Stimulated activated CD8-positive, alpha-beta memory T cell treated with anti-CD3 and anti-CD28 coated beads, Interleukin-7, amount 100 ng/mL, for 1 hour (primary cell): ENCODE measurements at places on chromosomes 3 and 15.

DNA sequence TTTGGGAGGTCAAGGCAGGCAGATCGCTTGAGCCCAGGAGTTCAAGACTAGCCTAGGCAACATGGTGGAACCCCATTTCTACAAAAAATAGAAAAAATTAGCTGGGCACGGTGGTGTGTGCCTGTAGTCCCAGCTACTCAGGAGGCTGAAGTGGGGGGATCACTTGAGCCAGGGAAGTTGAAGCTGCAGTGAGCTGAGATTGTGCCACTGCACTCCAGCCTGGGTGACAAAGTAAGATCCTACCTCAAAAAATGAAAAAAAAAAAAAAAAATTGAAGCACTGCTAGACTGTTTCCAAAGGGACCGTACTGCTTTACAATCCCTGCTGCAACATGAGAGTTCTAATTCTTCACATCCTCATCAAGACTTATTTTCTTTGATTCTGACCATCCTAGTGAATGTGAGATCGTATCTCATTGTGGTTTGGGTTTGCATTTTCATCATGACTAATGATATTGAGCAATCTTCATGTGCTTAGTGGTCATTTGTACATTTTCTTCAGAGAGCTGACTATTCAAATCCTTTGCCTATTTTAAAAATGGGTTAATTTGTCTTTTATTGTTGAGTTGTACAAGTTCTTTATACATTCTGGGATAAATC lies 10.8 kb downstream of the CMTM8 start:
- no peak for DNase-seq

- DNase-seq = no peak
Observed at GRCh38 chr15:97059281-97059680, 728.8 kb downstream of the NR2F2 start.

DNA sequence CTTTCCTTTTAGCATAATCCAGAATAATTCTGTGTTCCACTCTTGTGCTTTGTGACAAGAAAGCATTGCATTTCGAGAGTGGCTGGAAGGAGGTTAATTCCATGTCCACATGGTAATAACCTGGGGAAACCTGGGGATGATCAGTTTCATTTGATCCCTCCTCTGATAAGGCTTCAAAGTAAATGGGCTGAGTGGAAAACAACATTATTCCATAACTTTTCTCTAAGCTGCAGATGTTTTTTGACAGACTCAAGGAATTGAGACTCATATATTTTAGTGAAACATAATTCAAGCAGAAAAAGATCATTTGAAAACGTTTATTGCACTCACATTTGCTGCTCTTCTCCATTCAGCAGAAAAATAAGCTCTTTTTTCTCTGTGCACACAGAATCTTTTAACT lies 44.6 kb downstream of the ROBO2 start:
- no peak for DNase-seq

DNA sequence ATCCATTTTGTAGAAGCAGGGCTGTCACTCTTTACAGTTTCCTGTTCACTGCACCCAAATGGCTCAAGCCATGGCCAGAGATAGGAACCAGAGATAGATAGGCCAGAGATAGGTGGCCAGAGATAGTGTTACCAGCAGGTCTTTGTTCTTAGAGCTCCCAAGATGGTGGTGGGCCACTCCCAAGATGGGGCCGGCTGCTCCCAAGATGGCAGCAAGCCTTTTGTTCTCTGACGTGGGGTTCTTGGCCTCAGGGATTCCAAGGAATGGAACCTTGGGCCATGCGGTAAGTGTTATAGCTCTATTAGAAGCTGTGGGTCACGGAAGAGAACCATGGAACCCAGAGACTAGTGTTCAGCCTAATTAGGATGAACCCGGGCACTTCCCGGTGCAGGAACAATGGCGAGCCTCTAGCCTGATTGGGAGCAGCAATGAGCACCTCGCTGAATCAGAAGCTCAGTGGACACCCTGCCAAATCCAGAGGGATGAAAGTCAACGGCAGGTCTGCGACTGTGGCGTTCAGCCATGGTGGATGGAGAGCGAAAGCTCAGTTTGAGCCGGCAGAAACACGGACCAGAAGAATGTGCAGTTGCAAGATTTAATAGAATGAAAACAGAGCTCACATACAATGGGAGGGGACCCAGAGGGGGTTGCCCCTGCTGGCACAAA lies 45.0 kb upstream of the CD96 start:
- no peak for DNase-seq

DNA sequence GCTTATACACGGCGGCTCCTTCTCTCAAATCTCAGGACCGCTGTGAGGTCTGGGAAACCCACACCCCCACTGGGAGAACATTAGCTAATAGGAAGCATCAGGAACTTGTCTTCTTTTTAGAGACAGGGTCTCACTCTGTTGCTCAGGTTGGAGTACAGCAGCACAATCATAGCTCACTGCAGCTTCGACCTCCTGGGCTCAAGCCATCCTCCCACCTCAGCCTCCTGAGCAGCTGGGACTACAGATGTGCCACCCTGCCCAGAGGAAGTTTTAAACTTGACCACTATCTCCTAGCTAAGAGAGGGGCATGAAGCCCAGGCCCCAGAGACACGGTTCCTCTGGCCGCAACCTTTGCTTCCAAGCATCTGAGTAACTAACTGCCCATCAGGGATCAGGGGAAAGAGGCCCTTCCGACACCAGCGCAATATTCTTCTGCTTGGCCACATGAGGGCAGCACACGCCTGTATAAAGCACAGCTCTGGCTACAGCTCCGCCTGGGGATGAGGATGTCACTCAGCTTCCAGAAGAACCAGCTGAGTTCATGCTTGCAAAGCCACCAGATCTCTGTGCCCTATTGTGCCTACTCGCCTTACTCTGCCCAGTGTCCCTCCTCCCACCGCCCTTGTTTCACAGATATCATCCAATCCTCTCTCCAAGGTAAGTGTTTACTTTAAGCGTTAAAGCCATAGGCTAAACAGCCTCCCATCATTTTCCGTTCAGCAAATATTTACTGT lies 57.6 kb upstream of the SLC6A11 start:
- no peak for DNase-seq

DNA sequence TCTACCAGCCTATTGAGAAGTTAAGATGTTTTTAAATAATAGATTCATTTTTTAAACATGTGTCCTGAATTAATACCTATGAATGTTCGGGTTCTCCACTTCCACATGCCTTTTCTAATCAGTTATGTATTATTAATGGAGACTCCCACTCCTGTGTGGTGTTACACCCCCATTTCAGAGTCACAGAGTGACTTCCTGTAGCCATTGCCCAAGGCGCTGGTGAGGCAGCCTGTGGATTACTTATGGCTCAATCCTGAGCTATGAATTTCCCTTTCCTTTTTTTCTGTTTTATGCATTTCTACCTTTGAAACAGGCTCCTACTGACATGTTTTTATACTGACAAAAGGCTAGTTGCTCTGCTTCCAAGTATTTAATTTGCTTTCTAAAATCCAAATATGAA lies 162.3 kb downstream of the GABRG3 start:
- no peak for DNase-seq

- DNase-seq = no peak
Observed at GRCh38 chr15:90871716-90872485, 3.5 kb downstream of the FURIN start.

DNA sequence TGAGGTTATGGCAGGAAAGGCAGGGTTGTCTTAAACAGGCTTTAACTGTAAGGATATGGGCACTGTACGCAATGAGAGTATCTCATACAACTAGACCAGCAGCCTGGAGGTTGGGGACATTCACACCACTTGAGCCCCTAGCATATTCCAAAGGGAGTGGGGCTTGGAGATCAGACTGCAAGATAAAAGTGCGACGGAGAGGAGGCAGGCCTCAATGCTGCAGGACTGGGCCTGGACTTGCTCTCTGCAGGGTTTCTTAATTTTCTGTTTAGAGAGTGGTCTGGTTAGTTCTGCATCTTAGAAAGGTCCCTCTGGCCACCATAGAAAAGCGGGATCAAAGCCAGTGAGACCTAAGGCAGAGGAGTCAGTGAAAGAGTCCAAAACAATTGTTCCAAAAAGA lies 357.7 kb upstream of the NR2F2 start:
- no peak for DNase-seq

DNA sequence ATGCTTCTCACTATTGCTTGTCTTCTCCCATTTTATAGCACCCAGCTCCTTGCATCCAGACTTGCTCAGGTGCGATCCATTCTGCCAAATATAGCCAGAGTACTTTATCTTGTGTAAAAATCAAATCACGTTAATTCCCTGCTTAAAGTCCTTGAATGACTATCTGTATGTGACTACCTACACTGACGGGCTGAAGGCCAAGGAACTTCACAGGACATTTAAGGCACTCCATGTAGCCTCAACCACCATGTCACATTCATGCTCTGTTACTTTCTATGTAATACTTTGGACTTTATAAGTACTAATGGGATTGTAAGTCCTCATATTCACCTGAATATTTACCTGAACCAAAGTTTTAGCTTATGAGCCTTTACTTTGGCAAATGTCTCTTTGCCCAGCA lies 489.9 kb downstream of the MECOM start:
- no peak for DNase-seq

DNA sequence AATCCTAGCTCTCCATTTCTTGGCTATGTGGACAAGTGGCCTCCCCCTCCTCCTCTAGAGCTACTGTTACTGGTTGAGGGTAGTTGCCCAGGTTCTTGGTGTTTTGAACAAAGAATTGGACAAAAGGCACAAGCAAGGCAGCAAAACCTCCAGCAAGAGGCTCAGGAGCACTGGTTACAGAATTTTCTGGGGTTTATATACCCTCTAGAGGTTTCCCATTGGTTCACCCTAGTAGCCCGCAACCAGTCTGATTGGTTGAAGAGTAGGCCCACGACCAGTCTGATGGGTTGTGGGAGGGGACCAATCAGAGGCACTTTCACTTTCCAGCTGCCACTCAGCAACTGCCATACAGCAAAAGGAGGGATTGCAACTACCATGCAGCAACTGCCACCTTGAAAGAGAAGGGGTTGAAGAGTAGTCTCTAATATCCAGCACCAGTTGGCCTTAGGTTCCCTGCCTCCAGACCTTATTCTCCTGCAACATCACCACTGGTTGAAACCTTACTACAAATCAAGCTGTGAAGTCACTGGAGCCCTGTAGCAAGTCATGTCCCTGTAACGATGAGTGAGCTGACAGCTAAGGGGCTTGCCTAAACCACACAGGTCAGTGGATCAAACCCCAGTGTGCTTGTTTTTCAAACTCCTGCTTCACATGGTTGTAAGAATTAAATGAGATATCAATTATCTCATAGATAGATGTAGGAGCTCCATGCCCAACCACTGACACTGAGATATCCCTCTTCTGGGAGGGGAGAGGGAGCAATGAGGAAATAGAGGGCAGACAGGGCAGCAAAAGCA lies 2.9 kb upstream of the C15orf39 start:
- DNase-seq = no peak

DNA sequence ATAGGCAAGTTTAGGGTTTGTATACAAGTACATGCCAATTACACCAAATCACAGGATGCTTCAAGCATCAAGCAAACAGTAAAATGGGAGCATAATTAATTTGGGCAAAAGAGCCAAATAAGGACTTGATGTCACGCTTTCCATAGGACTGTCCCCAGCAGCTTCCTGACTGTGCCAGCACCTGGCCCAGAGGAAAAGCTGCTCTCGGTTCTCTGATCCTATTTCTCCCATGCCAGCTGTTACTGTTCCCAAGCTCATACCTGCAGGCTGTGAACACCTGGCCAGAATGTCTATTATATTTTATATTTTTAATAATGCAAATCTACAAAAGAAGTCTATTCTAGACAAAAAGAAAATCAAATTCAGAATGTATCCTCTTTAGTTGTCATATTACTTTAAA lies 12.2 kb downstream of the ZXDC start:
- no peak for DNase-seq

DNA sequence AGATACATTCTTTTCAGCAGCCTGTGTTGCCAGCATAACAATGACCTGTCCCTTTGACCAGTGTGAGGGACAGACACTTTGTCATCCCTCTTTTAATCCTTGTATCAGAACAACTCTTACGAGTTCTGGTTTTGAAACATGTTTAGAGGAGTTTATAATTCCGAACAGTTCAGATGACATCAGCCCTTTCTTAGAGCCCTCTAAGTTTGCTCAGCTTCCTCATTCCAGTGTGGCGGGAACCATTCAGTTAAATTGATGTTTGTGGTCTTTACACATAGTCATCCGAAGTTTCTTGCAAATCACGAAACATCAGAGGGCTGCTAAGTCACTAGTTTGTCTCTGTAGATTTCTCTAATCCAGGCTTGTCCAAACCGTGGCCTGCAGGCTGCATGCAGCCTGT lies 102.5 kb downstream of the AKAP13 start:
- DNase-seq = no peak

DNA sequence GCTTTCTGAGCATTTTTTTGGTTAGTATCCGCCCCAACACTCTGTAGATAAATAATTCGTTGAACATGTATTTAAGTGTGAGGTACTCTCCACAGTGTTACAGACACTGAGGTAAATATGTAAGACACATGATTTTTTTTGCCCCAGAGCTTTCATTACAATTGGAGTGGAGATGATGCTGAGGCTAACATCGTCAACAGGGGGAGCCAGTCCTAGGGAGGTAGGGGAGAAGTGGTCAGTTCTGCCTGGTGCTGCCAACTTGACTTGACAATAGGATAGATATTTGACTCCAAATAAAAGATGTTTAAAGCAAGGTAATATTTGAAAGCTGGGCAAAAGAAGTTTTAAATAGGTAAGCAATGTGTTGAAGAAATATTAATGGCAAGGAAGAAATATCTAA lies 295.7 kb downstream of the UNC13C start:
- no peak for DNase-seq

DNA sequence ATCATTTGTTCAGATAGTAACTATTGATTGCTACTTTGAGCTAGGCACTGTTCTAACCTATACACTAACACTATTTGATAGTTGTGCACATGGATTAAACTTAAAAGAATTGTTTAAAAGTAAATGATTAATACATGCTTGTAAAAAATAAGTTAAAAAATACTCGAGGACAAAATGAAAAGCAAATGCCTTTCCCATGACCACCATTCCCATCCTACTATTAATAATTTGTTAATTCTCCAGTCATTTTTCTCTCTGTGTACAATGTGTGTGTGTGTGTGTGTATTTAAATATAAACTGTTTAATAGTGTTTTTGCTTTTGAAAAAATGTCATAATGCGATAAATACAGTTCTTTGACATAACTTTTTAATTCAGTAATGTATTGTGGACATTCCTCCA lies 78.7 kb upstream of the KCNMB2 start:
- no peak for DNase-seq

DNA sequence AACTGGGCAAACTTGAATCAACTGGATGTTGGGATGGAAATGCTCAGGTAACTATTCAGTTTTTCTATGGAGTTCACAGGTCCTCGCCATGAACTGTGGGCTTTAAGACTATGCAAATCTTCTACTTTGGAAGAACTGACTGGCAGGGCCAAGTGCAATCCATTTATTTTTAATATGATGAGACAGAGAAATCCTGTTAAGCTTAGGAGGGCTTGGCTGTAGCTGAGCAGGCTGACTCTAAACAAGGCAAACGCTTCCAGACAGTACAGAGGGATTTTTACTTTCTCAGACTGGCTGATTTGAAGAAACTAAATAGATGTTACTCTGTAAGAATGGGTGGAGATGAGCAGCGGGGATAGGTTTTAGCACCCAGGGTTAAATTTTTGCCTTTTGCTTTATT lies 194.2 kb upstream of the ICE2 start:
- DNase-seq = no peak

- DNase-seq = peak; percentile 55
Observed at GRCh38 chr3:189148081-189148507, 23.7 kb upstream of the TPRG1 start.

- no peak for DNase-seq
Observed at GRCh38 chr3:181707980-181708379, 3.7 kb upstream of the SOX2 start.

- no peak for DNase-seq
Observed at GRCh38 chr15:90031231-90031791, 30.2 kb downstream of the ZNF710 start.

GRCh38 chr3:124557433-124558232 lies 172.6 kb upstream of the UMPS start:
- no peak for DNase-seq
